Testis (tissue), 5 donors: ENCODE measurements at places on chromosomes 12 and 14. TPM values are rescaled to one million over a fixed set of nuclear protein-coding genes. Genes with fewer than 3 reads are reported as not detected.
A peak's percentile ranks its signal among the peaks of the same experiment; 100 is the strongest.

DNA sequence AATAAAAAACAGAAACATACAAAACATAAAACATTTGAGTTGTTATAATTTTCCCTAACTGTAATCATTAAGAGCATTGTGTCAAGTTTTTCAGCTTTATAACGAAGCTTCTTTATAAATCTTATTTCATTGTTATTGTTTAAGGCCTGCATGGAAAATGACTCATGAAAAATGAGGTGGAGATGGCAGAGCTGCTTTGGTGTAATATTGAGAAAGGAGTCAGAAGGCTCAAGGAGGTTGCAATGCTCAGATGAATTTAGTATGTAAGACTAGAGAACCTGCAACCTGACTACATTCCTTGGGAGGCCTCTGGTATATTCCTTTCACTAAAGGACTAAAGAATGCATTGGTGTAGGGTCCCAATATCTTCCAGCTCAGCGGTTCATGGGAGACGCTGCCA, 61.5 kb downstream of the TMEM30B start:
- no peak for DNase-seq

- DNase-seq, result no peak
Observed at GRCh38 chr14:66918527-66918926, 270.7 kb upstream of the GARIN2 start.

- no peak for DNase-seq
Observed at GRCh38 chr12:67740711-67741110, 92.2 kb downstream of the DYRK2 start.

- no peak for DNase-seq
Observed at GRCh38 chr12:54161481-54162437, 27.0 kb downstream of the SMUG1 start.

DNA sequence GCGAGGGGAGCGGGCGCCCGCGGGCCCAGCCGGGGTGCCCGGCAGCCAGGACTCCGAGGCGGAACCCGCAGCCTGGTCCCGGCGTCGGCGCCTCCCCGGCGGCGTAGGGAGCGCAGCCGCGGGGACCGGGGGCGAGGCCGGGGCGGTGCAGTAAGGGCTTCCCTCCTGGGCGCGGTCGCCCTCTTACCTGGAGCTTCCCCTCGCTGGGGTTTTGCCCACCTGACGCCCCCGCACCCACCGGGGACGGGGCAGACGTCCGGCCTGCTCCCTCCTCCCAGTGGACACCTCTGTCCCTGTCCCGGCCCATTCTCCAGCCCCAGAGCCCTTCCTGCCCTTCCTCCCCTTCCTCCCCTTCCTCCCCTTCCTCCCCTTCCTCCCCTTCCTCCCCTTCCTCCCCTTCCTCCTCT, 413 bp upstream of the TUBA1C start:
- DNase-seq, result no peak

- DNase-seq, result no peak
Observed at GRCh38 chr14:50725761-50726160, 57.7 kb upstream of the SAV1 start.

DNA sequence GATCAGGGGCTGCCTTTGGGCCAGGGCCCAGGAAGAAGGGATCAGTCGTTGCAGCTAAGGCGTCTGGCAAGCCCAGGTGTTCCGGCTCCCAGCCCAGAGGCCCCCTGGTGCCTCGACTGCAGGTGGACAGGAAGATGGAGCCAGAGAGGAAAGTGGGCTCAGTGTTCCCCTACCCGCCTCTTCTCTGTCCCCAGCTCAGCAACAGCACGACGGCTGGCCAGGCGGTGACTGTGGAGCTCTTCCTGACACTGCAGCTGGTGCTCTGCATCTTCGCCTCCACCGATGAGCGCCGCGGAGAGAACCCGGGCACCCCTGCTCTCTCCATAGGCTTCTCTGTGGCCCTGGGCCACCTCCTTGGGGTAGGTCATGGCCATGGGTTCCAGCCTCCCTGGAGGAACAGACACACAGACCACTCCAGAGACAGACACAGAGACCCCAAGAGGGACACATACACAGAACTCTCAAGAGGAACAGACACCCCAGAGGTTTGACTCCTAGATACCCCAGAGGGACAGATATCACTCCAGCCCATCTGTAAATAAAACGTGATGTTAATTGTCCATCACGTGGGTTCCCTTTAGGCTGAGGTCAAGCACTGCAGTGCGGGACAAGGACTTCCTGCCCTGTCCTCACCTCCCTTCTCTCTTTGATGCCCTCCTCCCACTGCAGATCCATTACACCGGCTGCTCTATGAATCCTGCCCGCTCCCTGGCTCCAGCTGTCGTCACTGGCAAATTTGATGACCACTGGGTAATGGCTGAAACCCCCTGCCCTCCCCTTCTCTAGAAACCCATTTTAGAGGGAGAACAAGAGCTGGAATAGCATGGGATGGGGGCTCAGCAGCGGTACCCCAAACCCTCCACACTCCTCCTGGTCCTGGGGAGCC, 3.7 kb downstream of the AQP2 start:
- DNase-seq, result no peak

DNA sequence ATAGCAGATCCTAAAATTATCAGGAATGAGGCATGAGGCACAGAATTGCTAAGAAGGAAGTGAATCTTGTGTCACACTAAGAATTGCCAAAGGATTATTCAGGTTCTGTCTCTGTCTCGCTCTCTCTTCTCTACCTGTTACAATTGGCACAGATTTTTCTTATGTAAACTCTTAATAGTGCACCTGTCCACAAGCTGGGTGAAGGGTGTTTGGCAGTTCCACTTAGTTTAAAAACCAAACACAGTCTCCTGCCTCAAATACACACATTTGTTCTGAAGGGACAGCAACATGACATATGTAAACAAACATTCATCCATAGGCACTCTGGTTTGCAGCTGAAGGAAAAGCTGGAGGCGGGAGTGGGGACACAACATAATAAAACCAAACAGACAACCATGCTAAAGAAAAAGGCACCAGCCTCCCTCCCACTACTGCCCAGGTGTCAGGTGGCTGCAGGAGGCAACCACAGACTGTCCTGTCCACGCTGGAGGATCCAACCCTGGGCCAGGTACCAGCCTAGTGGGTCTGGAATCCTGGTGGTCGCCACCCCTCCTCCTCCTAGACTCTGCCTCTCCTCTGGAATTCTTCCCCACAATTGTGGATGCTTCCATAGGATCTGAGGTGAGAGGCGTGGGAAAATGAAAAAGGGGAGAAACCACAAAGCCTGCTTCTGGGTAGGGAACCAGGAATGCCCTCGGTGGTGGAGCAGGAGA, 81.2 kb downstream of the TMEM260 start:
- no peak for DNase-seq

DNA sequence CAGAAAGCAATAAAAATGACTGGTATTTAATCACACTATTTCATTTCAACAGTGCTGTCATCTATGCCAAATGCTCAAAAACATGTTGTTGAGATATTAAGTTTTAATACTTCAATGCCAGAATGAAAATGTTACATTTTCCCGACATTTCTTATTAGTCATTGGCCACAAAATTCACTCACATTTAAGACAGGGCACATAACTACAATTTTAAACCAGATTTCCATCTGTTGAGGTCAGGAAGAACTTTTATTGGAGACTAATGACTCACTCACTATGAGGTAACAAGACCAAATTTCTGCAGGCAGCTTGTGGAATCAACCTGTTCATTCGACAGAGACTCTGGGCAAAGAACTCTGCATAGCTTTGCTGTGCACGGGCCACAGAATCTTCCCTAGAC, 36.8 kb downstream of the PPTC7 start:
- no peak for DNase-seq

- DNase-seq, result no peak
Observed at GRCh38 chr14:98913967-98914650, 357.9 kb downstream of the BCL11B start.

DNA sequence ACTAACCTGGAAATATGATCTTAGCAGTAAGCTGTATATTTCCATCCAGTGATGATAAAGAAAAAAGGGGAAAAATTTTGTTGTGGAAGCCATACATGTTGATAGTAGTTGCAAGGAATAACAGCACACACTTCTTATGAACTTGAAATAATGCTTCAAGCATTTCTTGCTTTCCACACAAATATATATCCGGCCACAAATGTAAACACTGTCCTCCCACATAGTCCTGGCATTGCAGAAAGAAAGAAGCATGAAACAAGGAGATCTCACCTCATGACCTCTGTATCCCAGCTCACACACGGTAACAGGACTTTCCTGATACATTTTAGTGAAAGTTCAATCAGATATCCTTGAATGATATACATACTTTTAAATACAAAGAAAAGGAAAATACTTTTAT, 56.0 kb downstream of the LLPH start:
- no peak for DNase-seq

DNA sequence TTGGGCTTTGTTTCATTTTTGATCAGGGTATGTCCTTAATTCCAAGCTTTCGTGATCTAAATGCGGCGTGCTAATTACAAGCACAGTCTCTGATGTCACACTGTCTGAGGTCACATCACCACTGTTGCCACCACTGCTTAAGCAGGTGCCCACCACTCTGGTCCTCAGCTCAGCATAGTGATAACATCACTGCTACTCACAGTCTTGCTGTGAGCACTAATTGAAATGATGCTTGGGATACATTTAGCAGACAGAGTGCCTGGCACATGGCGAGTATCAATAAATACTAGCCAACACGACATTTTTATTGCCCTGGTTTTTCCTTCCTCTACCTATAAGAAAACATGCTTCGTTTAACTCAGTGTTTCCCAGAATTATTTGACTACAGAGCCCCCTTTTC, 7.9 kb downstream of the RILPL2 start:
- DNase-seq, result no peak

GRCh38 chr14:95128140-95128539, 29.2 kb downstream of the DICER1 start:
- no peak for DNase-seq

GRCh38 chr12:109877504-109878246, 2.7 kb downstream of the GLTP start:
- DNase-seq, result no peak

DNA sequence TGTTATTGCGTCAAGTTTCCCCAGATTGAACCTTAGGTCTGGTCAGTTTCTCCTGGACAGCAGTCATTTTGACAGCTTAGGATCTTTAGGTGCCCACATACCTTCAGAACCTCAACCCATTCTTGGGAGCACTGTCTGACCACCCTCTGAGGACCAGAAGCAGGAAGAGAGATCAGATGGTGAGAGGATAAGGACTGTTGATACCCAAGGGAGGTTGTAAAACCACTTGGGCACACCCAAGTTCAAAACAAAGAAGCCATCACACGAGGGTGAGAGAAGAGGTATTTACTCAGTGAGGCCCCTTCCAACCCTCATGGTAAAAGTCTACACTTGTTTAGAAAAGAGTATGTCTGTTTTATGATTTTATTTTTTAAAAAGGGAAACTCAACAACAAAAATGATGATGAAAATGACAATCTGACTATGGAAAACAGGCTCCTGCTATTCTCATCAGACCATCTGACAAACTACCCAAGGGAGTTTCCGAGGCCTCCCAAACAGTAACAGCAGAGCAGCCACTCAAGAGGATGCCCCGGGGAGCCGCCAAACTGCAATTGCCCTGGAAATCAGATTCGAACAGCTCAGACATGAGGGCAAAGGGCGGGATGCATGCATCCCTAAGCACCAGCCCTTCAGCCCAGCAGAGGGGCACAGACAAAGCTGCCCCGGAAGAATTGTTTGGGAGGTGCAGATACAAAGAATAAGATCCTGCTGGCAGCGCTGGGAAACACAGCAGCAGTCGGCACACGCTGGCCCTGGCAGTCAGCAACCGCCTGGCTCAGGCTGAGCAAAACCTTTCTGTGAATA, 162.6 kb upstream of the PLEKHG7 start:
- peak; percentile 25 for DNase-seq

DNA sequence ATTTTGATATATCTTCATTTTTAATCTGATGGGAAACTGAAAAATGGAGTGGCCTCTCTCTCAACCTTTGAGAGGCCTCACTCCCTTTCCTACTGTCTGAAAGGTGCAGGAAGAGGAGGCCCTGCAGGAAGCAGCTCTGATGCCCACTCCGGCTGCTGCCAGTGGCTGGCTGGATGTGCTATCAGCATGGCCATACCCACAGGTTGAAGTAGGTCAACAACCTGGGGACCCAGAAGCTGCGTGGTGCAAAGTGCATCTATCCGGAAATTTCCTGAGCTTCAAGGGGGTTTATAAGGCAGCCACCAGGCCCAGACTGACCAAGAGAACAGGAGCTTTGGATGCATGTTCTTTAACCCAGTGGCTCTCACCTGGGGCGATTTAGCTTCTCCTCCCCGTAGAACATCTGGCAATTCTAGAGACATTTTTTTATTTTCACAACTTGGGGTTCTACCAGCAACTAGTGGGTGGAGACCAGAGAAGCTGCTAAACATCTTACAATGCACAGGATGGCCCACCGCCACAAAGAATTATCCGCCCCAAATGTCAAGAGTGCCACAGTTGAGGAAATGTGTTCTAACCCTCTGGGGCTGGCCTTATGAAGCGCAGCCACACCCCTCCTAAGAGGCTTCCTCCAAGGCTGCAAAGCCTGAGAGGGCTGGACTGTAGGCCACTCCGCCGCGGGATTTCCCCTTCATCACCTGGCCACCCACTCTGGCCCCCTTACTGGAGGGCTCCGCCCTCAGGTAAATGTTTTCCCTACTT, 8.2 kb upstream of the BATF start:
- no peak for DNase-seq

- peak; percentile 42 for DNase-seq
Observed at GRCh38 chr14:103385929-103386712, 906 bp downstream of the MARK3 start.

DNA sequence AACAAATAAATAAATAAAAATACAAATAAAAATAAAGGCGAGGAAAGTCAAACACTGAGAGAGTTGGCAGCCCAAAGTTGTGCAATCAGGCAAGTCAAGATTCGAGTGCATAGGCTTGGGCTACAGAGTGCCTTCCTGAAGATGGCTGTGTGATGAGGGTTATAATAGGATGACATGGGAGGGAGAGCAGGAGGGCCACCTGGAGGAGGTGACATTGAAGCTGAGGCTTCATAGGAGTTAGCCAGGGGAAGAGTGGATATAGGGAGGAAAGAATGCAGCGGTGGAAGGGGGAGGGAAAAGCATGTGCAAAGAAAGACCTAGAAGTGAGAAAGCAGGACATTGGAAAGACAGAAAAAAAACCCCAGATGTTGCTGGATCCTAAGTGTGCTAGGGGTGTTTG, 53.1 kb downstream of the YEATS4 start:
- no peak for DNase-seq

DNA sequence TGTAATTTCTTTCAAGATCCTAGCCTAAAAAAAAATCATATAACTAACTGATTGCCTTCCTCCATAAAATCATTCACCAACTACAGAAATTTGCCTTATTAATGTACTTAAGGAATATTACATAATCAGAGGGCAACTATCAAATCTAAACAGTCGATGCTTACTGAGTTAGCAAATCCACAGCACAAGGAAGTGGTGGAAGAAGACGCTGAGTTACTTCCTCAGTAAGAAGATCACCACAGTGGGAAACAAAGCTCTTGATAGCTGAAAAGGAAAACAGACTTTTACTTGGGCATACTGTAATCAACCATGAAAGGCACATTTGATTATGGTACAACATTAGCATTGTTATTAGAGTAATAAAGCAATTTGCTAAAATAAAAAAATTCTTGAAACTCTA, 48.7 kb downstream of the HEATR5A start:
- no peak for DNase-seq

SLC41A2 gene
- 31.6 TPM for total RNA-seq

CD163 gene
- total RNA-seq, result 67.5 TPM

OASL gene
- total RNA-seq, result 0.74 TPM

GARIN6 gene
- 7.8 TPM for total RNA-seq

CPM gene
- total RNA-seq, result 38.0 TPM

GPR84 gene
- 0.43 TPM for total RNA-seq

SMCO2 gene
- total RNA-seq, result not detected

TAS2R8 gene
- not detected for total RNA-seq
